Activated CD8-positive, alpha-beta memory T cell treated with anti-CD3 and anti-CD28 coated beads for 4 hours (primary cell): ENCODE measurements at places on chromosomes 1 and 21.

- no peak for DNase-seq
Measured at GRCh38 chr1:212228076-212228475, 57.1 kb upstream of the PPP2R5A start.

DNA sequence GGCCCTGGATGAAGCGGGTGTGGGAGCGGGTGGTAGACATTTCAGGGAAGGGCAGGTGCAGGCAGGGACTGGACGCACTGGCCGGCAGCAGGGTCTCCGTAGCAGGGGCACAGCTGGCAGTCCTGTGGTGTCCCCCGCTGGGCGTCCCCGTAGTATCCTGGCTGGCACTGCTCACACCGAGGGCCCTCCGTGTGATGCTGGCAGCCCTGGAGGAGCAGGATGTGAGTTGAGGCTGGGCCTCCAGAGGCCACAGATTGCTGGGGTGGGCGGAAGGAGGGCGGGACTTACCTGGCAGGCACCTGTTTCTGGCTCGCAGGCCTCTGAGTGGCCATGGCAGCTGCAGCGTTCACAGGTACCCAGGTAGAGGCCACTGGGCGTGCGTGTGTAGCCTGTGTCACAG is 62.3 kb downstream of the LDLRAD2 start:
- no peak for DNase-seq

- DNase-seq: no peak
Measured at GRCh38 chr1:240484804-240485443, 127.0 kb downstream of the GREM2 start.

- no peak for DNase-seq
Measured at GRCh38 chr1:99269321-99269720, 5.0 kb downstream of the PLPPR4 start.

DNA sequence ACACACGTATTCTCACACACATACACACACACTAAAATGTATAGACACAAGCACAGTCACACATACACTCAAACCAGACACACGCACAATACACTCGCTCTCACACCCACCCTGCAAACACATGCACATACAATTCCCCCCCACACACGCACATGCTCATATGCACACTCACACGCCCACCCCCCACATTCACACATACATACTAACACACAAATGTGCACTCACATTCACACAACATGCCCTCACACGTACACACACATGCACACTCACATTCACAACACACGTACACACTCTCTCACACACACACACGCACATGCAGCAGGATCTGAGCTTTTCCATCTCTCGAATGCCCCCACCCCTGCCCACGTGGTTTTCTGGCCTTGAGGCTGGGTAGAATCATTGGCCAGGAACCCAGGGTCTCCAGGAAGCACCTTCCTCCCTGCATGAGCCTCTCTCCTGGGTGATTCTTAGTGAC is 589.7 kb downstream of the PTPRU start:
- no peak for DNase-seq

DNA sequence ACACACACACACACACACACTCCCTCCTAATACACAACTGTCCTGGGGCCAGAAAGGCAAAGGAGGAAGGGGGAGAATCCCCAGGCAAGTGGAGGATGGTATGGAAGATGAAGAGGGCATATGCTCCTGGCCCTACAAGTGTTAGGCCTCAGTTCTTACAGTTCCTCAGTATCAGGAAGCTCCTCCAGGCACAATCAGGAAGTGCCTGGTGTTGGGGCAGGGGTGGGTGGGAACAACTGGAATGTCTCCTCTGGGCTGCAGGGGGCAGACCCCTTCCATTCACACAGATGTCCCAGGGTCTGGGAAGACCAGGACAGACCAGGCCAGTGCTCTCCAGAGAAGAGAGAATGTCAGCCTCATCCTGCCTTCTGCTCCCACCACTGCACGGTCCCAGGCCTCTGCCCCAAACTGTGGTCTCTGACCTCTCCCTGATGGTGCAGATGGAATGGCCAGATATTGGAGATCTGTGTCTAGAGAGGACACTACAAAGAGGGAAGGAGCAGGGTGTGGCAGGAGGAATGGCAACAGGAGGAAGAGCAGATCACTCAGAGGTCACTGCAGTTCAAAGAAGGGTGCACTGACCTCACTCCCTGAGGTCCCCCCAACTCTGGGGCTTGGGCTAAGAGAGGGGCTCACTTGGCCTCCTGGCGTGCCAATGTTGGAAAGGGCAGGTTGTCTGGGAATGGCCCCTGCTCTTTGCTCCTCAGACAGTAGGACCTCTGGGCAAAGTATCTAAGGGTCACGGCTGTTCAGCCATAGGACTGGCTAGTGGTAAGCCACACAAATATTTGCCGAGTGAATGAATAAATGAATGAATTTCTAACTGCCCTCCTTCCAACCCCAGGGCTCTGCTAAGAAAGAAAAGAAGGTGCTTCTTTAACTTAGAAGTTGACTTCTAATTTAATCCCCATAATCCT is 2.5 kb upstream of the DENND2D start:
- no peak for DNase-seq

GRCh38 chr1:36342426-36343185 is 19.2 kb upstream of the EVA1B start:
- DNase-seq: no peak

GRCh38 chr1:33263890-33264504 is 7.7 kb downstream of the ZNF362 start:
- no peak for DNase-seq

DNA sequence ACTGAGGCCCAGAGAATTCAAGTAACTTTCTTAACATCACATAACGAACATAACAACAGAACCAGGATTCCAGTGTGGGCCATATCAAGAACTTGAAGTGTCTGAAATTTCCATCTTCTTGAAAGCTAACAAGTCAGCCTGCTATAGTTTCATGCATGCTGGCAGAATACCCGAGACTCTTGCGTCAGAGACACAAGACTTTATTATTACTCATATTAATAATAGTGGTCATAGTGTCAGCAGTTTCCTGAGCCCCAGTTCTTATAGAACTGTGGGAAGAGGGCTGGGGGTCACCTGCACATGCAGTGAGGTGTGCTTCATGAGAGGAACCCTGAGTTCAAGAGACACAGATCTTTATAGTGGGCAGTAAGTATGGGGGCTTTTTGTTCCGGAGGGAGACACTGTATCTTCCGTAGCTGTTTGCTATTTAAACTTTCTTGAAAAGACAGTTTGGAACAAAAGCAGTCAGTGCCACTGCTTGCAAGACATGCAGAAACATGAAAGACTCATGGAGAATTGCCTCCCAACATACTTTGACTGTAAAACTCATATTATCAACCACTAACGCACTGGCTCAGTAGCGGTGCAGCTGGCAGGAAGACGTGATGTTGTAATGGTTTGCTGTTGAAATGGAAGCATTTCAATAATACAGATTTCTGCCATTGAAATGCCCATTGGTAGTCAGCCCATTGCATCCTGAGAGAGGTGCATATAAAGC is 339.2 kb downstream of the ADGRL2 start:
- no peak for DNase-seq

DNA sequence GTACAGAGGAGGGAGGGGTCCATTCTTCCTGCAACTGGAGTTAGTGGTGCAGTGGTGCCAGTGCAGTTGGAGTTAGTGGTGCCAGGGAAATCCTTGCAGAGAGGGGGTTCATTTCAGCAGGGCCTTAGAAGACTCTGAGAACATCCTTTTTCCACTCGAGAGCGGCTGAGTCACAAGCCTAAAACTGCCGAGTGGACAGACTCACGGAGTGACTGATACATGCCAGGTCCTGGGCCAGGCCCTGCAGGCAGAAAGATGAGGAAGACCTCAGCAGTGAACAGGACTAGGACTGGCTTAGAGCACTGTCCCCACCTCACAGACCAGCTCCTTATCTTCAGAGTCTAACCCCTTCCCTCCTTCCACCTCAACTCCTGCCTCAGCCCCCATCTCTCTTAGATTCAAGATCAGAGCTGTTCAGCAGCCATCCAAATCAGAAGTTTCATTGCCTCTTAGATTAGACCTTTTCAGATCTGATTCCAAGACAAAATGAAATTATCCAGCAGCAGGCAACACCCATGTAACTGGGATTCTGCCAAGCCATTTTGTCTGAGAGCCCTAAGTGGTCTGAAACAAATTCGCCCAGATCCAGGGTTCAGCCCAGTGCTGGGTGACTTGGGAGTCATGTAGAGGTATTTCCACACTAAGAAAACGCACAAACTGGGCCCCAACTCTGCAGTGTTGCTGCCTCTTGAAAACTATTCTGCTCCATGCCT is 12.7 kb upstream of the IKBKE start:
- DNase-seq: no peak

DNA sequence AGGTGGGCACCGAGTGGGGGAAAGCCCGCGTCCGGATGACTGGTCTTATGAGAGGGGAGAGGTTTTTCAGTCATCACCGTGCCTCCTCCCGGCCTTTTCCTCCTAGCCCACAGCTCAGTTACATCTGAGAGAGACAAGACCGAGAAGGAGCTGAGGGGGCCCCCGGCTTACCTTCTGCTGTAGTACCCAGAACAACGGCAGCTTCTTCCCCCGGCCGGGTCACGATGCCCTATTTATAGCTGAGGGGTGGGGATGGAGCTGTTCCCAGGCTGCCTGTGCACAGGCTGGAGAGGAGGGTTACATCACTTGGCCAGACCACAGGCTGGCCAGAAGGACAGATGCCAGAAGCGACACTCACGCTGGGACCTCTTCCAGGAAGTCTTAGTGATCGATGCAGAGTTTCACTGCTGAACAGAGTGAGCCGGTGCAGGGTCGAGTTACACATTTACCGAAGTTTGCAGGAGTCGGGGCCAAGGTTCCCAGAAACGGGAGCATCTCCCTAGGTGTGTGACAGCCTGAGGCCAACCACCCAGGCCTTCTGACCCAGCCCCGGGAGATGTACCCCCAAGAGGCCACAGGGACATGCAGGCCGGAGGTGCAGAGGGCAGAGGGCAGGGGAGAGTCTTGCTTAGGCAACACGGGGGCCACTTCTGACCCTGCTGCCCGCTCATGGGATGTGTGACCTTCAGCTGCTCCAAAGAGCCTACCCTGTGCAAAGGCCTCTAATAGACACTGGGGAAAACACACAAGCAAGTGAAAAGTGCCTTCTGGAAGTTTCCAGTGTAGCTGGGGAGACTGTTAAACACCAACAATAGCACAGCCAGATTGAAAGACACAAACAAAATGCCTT is at the start of gene AGT:
Gene AGT (minus strand): TSS at position 208 of the 850 bp plus-strand sequence. CDS start 3,299 bp downstream, outside the sequence.
- DNase-seq: no peak

GRCh38 chr1:223460566-223461189 is 67.5 kb downstream of the CCDC185 start:
- DNase-seq: no peak

- DNase-seq: no peak
Measured at GRCh38 chr1:19438516-19439195, 46.7 kb downstream of the CAPZB start.

DNA sequence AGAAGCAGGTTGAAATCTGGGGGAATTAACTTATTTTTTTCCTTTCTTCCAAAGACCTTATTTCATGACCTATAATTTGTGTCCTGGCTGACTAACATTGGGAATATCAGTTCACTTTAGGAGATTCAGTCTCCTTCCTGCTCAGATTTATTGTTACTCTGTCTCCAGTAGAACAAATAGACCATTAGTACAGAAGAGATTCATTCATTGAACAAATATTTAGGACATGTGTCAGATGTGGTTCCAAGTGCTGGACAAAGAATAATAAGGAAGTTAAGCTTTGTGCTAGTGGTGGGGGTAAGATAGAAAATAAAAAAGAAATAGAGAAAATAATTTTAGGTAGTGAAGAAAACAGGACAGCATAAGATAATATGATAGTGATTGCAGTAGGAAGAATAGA is 20.3 kb downstream of the ZMYM4 start:
- DNase-seq: no peak

GRCh38 chr1:20255666-20256065 is 35.0 kb upstream of the VWA5B1 start:
- DNase-seq: no peak

DNA sequence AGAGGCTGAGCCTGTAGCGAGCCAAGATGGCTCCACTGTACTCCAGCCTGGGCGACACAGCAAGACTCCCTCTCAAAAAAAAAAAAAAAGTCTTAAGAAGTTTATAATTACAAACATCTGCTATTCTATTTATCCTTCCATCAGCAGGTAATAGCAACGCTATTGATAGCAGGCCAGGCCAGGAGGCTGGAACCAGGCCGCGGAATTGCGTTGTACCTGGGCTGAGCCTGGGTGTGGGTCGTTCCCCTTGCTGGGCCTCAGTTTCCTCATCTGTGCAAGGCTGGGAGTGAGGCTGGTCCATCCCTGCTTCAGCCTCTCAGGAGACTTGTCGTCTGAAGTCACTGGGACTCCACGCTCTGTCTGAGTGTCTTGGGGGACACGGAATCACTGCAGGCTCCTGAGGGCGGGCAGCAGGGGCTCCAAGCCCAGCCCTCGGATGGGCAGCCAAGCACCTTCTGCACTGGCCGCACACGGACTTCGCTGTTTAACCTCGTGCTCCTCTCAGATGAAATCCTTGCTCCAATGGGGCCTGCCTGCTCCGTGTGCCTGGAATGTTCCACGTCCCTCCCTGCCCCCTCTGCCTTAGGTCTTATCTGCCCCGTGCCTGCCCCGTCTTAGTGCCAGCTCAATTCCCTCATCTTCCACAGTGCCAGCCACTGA is 103.9 kb upstream of the C1orf174 start:
- no peak for DNase-seq
